ENCODE measurements at places on chromosomes 16 and 17.

- no peak for DNase-seq
Observed at GRCh38 chr17:7258731-7259554, 3.3 kb downstream of the CLDN7 start.

DNA sequence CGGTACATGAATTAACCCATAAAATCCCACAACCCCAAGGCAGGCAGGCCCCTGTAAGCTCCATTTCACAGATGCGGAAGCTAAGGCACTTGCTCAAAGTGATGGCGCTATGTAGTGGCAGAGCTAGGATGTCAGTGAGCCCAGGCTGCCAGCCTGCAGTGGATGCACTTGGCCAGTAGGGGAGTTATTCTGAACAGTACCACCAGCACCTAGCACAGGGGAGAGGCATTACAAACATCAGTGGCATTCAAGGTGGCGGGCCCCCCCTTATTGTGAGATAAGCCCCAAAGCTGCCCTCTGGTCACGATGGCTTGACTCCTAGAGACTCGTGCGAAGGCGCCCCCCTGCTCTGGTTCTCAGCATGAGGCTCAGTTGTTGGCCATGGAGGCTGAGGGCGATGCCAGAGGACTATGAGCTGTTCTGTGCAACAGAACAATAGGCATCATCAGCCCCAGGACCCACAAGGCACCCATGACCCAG lies 33.8 kb downstream of the GTF3C1 start:
- no peak for DNase-seq

GRCh38 chr16:24308200-24308599 lies 52.1 kb downstream of the CACNG3 start:
- no peak for DNase-seq

GRCh38 chr16:72646615-72647014 lies 401.3 kb downstream of the ZFHX3 start:
- no peak for DNase-seq

GRCh38 chr16:86824751-86825296 lies 246.5 kb downstream of the FOXL1 start:
- no peak for DNase-seq

- DNase-seq = no peak
Observed at GRCh38 chr17:35536664-35537171, 760 bp downstream of the SLFN12L start.

DNA sequence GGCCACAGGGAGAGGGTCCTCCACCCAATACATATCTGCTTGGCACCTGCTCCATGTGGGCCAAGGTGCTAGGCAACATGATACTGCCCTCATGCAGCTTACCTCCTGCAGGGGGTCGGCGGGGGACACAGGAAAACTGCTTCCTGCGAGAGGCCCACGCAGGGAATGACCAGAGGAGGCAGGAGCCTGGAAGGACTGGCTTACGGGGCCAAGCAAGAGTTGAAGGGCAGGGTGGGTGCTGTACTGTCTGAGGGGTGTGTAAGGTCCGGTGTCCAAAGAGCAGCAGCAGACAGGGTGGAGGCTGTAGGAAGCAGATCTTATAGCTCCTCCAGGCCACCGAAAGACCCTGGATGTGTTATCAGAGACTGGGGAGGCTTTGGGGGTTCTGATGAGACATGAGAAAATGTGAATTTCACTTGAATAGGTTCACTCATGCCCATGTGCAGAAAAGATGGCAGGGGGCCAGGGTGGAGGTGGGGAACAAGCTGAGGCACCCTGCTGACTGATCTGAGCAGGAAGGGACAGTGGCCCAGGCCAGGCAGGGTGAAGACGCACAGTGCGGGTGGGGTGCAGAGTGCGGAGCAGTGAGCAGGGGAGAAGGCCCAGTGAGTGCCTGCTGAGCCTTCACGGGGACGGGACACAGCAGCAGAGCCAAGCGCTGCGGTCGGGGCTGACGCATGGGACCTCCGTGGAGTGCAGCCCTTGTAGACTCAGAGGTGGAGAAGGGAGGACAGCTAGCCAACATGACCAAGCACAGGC lies 8.3 kb downstream of the FLCN start:
- DNase-seq = no peak

- no peak for DNase-seq
Observed at GRCh38 chr17:5621026-5621425, 36.7 kb upstream of the NLRP1 start.

GRCh38 chr17:9928601-9929333 lies 23.7 kb upstream of the RCVRN start:
- DNase-seq = no peak

- no peak for DNase-seq
Observed at GRCh38 chr17:17538417-17539391, 42.5 kb upstream of the RASD1 start.

All from coronary artery (tissue), 2 donors.